ENCODE measurements at places on chromosomes 4 and X.

- DNase-seq: no peak
Observed at GRCh38 chr4:73311428-73311827, 52.8 kb upstream of the ANKRD17 start.

DNA sequence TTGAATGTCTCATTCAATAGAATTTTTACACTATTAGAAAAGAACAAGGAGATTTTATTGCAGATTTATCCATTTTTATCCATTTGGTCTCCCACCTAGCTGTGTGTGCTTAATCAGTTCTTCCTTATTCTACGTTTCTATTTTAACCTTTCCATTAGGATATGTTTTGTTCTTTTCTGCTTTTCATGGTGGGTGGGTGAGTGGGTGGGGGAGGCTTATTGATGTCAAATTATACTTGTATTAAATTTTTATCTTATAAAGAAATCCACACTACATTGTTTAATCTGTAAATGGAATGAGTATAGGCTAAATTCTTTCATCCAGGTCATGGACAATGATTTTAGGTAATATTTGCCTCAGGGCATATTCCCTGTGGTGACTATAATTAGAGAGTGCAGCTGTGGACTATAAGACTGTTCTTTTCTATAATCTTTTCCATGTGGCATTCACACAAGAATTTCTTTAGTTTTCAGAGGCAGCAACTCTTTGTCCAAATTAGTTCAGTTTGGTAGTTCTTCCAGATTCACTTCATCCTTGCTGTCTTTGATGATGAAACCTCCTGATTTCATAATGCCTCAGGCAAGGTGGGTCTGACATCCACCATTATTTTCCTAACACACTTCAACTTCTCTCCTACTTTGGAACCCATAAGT lies 2451.8 kb downstream of the PCDH7 start:
- no peak for DNase-seq

DNA sequence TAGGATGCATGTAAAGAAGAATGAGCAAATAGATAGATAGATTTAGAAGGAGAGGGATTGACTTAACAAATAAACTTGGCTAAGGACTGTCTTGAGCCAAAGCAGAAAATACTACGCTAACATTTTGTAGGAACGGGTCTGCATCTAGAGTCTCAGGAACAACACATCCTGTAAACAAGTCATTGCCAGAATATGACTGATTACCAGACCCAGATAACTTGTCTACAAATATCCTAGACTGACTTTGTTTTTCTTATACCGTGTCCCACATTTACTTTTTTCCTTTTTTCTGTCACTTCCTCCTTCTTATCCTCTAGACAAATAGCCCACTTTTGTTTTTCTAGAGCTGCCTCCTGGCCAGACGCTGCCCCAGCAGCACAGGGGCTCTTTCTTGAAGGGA lies 393.6 kb downstream of the PDGFC start:
- no peak for DNase-seq

GRCh38 chrX:14427614-14428013 lies 101.7 kb upstream of the GLRA2 start:
- DNase-seq: no peak

DNA sequence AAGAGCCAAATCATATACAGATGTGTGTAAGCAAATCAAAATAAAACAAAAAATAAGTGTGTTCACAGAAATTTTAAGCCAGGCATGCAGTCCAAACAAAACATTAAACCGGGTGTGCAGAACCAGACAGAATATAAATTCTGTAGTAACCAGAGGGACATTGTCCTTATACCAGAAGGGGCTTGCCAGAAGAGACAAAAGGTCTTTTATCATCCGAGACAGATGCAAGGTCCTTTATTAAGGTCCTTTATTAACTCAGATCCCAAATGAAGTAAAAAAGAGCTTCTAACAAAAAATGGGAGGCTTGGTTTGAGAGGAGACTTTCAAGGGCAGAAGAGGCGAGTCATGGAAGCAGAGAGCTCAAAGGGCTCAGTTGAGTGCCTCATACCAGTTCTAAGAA lies 59.2 kb downstream of the RGS12 start:
- no peak for DNase-seq

GRCh38 chr4:48841045-48841827 lies 10.3 kb downstream of the OCIAD1 start:
- DNase-seq: no peak

- DNase-seq: no peak
Observed at GRCh38 chr4:83563998-83564397, 28.1 kb downstream of the GPAT3 start.

DNA sequence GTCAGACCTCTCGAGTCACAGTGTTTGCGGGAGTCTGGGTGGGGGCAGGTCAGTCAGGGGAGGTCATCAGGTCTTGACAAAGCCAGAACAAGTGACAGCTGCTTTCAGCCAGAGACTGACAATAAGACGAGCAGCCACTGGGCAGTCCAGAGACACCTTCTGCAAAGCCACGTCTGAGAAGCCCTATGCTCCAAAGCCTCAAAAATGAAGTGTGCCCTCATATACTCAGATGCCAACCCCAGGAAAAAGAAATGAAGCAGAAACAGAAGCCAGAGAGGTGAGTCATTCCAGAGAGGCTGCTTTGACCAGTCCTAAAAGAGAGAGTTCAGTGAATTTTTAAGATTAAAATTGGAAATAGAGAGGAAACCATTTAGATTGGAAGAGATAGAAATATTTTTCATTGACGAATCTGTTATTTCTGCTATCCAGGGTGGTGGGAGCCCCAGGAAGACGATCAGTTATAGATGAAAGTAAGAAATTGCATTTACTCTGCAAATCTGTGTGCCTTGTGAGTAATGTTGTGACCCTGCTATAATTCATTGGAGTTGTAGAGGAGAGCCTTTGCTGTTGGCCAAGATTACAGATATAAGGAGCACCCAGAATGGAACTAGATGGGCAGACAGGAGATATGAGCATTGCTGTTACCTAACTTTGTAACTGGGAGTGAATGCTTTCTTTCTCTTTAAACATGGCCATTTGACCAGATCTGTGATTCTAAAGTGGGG lies 77.9 kb downstream of the LRRC66 start:
- no peak for DNase-seq

Measured in amygdala (tissue), 56 donors.